Activated CD4-positive, alpha-beta T cell treated with anti-CD3 and anti-CD28 coated beads, Interleukin-2, amount 50 U/mL, for 4 hours (primary cell): ENCODE measurements at places on chromosomes 11 and 22.

- no peak for DNase-seq
Observed at GRCh38 chr11:88420165-88420791, 82.7 kb upstream of the CTSC start.

GRCh38 chr11:92707173-92707619 lies 262.3 kb upstream of the MTNR1B start:
- no peak for DNase-seq

DNA sequence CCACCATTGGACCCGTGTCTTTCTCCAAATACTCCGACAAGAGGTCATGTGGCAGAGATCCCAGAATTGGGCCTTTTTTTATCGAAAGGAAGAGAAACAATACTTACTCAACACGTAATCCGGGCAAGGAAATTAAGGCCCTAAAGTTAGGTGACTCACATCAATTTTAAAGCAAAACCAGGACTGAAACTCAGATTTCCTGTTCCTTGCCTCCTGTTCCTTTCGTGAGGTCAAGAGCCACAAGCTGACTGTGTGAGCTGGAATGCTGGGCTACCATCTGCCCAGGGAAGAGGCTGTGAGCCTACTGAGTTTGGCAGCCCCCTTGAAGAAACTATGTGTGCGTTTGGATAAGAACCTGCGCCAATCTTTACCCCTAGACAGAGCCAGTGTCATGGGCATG lies 27.1 kb upstream of the MRGPRX2 start:
- DNase-seq, result no peak

DNA sequence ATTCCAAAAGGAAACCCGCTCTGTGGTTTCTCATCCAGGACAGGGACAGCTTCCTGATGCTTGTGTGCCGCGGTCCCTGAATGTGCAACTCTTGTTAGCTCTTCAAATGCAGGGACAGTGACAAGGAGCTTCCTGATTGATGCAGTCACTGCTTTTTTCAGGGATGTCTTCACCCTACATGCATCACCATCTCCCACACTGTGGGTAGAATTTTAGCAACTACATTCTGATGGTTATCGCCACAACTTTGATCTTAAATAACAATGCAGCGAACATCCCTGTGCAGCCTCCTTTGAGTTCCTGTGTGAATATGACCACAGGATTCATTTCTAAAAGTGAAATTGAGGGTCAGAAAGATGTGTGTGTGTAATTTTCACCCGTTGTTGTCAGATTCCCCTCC lies 115.0 kb downstream of the GGTLC2 start:
- no peak for DNase-seq

GRCh38 chr22:19916006-19916405 lies 25.6 kb upstream of the COMT start:
- DNase-seq, result no peak

DNA sequence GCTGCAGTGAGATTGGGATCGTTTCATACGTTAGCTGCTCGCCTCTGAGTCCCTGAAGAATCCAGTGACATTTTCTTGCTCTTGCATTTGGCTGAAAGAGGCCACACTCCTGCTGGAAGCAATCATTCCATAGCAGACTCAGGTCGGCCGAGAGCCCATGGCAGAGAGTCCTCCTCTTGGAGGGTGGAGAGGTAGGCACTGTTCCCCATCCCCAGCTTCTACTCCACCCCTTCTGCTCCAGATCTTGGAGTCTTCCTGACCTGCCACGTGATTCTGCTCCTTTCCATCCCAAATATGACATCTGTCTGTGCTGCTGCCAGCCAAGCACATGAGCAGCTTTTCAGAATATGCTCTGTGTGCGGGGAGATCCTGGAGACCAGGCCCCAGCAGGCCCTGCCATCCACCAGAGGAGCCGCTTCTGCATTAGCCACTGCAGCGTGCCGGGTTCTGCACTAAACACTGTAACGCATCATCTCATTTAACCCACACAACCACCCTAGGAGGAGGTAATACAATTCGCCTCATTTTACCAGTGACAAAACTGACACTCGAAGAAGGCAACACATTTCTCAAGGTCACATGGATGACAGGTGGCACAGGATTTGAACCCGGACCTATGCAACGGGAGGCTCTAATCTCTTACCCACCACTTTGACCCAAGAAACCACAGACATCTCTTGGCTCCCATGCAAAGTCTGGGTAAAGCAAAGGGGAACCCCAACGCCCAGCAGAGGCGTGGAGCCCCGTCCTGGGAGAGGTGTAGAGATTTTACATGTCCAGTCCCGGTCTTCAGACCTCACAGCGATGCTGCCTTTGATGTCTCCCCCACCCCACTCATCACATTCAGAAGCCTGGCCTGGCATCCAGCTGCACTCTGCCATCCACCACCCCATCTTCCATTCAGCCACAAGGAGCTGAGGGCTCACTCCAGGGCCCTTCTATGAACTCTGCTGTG lies 78.8 kb downstream of the FEZ1 start:
- no peak for DNase-seq

DNA sequence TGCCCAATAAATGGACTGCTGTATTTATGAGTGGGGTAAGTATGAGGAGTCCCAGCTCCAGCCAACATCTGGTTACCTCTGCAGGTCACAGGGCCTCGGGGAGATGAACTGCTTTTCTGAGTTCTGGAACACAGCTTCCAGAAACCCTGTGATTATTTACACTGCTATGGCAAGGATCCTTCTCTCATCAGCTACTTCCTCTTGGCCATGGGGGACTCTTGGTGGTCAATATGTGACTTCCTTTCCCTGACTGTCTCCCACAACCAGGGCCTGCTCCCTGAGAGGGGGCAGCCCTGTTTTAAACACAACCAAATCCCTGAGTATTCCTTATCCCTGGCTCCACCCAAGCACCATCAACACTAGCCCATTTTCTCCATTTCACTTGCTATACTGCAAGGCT lies 10.0 kb downstream of the RHOG start:
- no peak for DNase-seq

DNA sequence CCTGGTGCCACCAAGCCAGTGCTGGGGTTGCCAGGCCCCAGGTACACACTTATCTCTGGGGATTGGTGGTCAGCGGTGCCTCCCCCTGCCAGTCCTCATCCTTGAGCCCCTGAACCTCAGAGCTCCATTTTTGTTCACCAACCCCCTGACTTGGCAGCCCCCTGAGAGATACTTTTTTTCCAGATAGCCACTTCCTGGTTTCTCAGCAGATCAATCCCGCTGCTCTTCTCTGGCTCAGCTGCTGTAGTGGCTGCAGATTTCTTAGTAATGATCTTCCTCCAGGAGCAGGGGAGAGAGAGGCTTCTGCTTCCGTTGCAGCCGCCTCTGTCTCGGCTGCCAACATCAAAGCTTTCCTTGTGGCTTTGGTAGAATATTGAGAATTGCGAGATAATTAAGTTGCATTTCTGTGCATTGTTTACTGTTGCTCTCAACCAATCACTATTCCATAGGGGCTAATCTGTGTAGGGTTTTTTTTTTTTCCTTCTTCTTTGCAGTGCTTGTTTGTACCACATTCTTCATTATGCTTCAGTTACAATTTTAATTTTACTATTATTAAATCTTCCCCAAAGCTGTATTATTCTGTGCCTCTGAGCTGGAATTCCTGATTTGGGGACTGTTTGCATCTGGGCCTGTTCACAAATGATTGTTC lies 92.1 kb downstream of the PKNOX2 start:
- DNase-seq, result no peak

- no peak for DNase-seq
Observed at GRCh38 chr11:99117603-99118002, 96.9 kb downstream of the CNTN5 start.

- no peak for DNase-seq
Observed at GRCh38 chr11:116896211-116896610, 58.8 kb upstream of the APOA1 start.
